Stimulated activated CD4-positive, alpha-beta T cell treated with anti-CD3 and anti-CD28 coated beads, Interleukin-12 subunit alpha, Interleukin-12 subunit beta, amount 100 ng/mL, for 48 hours (primary cell): ENCODE measurements at places on chromosomes 7 and 10.

- DNase-seq = no peak
Measured at GRCh38 chr7:43750016-43750887, 8.2 kb upstream of the BLVRA start.

DNA sequence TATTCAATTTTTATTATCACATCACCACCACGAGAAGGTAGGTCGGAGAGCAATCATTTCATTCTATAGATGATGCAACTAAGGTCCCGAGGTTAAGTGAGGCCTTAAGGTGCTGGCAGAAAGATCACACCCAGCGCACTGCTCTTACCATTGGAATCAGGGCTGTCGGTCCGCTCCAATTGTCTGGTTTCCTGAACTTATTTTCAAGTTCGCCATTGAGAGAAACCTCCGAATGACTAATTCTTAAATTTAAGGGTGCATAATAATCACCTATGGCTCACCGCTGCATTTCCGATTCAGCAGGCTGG is 625 bp upstream of the GSTO2 start:
- no peak for DNase-seq

DNA sequence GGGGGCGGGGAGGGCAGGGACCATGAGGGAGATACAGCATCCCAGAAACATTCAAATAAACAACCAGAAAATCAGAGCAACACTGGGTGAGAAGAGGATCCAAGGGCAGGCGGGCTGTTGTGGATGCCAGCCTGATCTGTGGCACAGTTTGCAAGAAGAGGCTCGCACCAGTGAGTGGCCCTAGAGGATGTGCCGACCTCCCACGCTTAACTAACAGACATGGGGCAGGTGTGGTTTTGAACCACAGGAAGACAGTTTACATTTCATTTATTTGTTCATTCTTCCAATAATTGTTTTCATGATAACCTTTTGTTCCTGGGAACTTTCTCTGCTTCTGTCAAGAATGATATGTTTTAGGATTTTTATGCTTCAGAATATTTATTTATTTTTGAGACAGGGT is 115.6 kb downstream of the ZNF248 start:
- DNase-seq = no peak

DNA sequence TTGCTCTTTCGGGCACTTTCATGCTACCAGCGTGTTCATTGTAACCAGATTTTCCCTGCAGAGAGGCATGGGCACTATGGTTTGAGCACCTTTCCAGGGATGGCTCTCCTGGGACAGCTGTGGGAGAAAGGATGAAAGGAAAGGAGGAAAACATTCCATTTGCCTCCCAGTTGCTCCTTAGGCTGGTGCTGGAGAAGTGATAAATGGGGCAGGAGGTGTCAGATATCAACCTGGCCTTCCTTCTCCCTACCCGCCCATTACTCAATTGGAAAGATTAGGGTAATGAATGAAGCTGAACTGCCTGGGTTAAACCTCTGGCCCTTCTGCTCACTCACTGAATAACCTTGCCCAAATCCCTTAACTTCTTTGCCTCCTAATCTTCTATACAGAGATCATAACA is 228.4 kb downstream of the PLXNA4 start:
- no peak for DNase-seq

DNA sequence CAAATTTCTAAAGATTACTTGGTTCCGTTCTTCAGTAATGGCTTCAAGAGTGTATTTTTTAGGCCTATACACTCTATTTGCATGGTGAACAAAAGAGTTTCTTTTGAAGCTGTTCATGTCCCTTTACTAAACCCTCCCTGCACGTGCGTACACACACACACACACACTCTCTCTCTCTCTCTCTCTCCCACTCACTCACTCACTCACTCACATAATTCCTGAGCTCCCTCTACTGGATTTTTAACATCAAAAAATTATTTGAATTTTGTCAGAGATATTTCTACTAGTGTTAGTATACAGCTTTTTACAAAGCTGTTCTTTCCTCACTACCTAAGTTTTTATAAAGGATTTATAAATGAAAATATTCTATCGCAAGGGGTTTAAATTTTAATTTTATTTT is 85.9 kb downstream of the UBE3C start:
- DNase-seq = no peak

DNA sequence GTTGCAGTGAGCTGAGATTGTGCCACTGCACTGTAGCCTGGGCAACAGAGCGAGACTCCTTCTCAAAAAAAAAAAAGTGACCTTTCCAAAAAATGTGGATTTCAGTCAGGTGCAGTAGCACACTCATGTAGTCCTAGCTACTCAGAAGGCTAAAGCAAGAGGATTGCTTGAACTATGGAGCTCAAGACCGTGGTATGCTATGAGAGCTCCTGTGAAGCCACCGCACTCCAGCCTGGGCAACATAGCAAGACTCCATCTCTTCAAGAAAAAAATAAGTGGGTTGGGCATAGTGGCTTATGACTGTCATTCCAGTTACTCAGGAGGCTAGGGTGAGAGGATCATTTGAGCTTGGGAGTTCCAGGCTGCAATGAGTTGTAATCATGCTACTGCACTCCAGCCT is 51.1 kb downstream of the TET1 start:
- DNase-seq = no peak

DNA sequence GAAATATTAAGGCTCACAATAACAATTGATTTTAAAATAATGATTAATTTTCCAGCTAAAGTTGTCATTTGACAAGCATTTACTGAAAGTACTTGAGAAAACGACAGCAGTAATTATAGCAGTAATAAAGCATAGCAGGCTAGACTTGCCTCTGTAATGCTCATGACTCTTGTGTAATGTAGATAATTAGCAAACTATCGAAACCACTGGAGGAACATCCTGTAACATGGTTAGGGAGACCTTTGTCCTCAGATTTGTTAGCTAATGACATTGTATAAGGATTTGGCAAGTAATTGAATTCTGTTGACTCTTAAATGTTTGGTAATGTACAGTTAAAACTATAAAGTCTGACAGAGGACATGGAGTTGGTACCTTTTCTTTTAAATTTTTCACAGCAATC is 24.8 kb downstream of the ARL4A start:
- no peak for DNase-seq

GRCh38 chr10:71777213-71777985 is 4.1 kb upstream of the VSIR start:
- no peak for DNase-seq

DNA sequence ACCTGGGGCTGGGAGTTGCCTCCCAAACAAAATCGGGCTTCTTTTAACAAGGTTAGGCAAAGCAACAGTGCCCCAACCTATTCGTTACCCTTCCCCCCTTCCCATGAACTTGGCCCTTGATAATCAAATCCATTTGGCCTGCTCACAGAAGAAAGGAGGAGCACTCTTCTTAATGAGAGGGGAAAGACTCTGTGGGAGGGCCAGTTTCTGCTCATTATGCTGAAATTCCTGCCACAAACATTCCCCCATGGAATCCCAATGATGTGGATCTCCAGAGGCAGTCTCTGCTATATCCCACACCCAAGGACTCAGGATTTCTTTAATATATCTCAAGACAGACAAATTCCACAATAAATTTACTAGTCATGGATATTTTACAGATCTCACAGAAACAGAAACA is 43.0 kb downstream of the LSM5 start:
- DNase-seq = no peak

GRCh38 chr7:29105752-29106668 is 40.3 kb downstream of the CPVL start:
- DNase-seq = no peak

DNA sequence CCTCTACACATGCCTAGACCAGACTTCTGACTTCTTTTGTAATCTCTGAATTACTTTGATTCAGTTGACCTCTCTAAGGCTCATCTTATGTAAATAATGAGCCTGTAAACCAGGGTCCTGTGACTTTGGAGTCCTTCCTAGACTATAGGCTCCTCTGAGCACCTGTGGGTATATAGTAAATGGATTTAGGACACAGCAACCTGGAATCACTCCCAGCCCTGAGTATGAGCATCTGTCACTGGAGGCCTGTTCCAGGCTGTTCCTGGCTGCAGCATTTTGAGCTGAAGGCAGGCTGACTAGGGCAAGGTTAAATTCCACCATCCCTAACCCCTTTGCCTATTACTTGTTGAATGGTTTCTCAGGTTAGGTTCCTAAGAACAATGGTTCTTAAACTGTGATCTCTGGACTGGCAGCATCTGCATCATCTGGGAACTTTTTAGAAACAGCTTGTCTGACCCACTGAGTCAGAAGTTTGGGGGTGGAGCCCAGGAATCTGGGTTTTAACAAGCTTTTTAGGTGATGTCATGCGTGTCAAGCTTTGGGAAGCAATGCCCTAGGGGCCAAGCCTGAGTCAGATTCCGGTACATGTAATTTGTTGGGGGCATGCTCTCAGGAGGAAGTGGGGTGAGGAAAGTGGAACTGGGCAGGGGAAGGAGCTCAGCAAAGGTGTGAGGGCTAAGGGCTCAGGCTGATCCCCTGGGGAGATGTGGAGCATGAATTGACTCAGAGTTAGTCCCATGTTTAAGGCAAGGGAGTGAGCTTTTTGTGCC is 28.2 kb downstream of the MINDY4 start:
- no peak for DNase-seq

DNA sequence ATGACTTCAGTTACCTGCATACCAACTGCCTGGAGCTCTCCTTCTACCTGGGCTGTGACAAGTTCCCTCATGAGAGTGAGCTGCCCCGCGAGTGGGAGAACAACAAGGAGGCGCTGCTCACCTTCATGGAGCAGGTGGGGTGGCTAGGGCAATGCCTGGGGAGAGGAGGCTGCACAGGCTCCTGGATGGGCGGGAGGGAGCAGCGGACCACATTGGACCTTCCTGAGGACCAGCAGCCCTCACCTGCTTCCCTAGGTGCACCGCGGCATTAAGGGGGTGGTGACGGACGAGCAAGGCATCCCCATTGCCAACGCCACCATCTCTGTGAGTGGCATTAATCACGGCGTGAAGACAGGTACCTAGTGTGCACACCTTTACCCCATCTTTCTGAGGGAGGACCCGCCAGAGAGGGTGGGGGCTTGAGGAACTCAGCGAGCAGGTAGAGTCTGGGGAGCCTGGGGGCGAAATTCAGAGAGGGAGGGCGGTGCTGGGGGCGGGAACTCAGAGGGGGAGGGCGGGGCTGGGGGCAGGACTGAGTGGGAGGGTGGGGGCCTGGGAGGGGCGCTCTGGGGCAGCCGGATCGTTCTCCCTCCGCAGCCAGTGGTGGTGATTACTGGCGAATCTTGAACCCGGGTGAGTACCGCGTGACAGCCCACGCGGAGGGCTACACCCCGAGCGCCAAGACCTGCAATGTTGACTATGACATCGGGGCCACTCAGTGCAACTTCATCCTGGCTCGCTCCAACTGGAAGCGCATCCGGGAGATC is 9.0 kb downstream of the AEBP1 start:
- no peak for DNase-seq

- DNase-seq = no peak
Measured at GRCh38 chr10:29900865-29901264, 158.5 kb downstream of the JCAD start.

DNA sequence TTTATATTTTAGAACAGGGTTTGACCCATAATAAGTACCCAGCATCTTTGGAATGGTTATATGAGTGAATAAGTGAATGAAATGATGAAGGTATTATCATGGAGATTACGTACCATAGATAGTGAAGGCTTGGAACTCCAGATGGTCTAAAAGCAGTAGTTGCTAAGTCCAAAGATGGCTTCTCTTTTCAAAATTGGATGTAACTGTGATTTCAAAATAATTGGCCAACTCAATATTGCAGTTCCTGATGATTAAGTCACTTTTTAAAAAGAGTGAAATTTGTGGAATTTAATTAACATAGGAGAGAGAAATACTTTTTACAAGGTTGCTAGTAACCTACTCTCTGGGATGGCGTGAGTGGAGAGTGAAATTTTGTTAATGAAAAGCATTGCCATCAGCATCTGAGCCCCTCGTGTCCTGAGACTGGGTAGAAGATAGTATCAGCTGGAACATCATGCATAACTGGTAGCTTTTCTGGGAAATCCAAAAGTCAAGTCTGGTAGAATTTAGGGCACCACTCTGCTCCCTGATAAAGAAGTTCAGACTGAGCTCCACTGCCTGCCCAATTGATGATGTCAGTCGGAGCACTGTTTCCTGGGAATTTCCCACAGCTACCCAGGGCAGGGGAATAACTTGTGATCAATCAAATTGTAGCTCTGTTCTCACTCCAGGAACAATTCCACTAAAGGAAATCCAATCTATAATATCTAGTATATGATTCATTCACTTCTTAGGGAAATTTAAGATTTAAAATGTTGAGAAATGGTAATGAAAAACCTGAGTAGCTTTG is 3.2 kb downstream of the GPR141 start:
- DNase-seq = no peak

DNA sequence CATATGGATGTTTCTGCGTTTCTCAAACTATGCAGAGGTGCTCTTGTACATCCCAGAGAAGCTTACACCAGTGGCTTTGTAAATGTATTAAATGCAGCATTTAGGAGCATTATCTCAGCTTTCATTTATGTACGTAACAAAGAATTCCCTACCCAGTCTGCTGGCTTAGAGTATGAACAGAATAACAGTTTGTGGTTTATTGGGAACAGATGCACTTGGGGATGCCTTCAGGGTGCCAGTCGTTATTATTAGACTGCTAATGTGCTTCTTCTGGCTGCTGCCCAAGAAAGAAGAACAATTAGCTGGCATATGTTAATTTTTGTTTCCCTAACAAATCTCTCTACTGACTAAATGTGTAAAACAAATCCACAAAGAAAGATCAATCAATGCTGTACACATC is 241.9 kb downstream of the FOXP2 start:
- DNase-seq = no peak

DNA sequence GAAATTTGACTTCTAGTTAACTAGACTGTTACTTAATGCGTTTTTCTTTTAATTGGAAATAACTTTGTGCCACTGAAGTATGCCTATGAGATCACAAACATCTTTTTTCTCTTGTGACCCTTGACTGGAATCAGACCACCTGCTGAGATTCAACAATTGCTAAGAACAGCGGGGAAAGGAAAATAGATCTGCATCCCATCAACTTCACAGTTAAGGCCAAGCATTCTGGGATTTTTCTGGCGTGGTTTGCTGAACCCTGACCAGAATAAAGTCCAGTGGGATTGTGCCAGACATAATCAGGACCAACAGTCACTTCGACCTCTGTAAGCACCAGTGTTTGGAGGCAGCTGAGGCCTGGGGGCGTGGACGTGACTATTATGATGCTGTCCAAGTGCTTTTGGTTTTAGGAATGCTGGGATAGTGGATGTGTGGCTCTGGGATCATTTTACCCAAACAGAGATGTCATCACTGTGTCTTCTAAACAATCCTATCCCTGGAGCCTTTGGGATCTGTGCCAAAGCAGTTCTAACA is 373.3 kb upstream of the PRKCQ start:
- no peak for DNase-seq

GRCh38 chr7:122588621-122589020 is 110.3 kb downstream of the RNF133 start:
- DNase-seq = no peak
